Memory B cell (primary cell): ENCODE measurements at places on chromosomes 7 and 10.

GRCh38 chr10:131959841-131960240, 21.9 kb downstream of the BNIP3 start:
- no peak for DNase-seq

DNA sequence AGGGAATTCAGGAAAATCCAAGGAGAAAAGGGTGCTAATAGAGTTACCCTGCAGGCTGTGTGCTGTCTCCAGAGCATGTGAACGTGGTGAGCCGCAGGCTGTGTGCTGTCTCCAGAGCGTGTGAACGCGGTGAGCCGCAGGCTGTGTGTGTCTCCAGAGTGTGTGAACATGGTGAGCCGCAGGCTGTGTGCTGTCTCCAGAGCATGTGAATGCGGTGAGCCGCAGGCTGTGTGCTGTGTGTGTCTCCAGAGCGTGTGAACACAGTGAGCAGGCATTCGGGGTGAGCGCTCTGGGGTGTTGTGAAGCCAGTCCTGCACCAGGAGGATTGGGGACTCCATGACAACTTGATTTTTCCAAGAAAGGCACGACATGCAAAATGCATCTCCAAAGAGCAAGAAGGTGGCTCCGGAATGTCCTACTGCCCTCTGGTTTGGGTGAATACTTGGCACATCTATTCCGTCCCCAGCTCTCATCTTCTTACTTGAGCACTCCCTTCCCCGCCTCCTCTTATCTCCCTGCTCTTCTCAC, 407.9 kb upstream of the SHH start:
- DNase-seq, result no peak

DNA sequence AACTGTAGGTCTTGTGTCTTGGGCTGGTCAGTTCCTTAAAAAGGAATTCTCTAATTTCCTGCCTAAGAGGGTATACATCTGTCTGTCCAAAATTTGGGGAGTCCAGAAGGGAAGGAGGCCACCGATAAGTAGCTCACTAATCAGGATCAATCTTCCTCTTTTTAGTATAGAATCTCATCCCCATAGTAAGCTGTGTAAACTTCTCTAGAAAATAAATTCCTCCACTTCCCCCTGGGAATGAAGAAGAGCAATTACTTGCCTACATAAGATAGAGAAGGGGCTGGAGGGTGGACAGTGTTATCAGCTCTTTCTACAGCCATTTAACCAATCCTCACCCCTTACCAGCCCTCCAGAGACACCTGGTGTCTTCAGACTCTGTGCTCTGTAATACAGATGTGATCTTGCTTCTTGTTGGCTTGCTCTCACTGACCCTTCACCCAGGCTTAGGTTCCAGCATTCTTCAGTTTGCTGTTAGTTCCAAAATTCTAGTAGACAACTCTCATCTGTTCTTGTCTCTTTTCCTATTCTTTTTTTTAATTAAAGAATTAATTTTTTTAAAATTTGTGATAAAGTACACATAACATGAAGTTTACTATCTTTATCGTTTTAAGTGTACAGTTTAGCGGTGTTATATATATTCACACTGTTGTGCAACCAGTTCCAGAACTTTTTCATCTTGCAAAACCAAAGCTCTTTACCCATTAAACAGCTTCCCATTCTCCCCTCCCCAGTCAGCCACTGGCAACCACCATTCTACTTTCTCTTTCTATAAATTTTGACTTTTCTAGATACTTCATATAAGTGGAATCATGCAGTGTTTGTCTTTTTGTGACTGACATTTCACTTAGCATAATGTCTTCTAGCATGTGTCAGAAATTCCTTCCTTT, 6.5 kb upstream of the PRKAR2B start:
- no peak for DNase-seq

- DNase-seq, result no peak
Observed at GRCh38 chr10:123496375-123496774, 169.8 kb upstream of the GPR26 start.

GRCh38 chr7:15963206-15963605, 276.7 kb upstream of the MEOX2 start:
- no peak for DNase-seq
